ENCODE measurements at places on chromosomes 1 and 21. TPM values are rescaled to one million over a fixed set of nuclear protein-coding genes. Genes with fewer than 3 reads are reported as not detected.

The CADM3 gene
- total RNA-seq, result 0.08 TPM

The LEFTY1 gene
- total RNA-seq, result 0.50 TPM

The GNG5 gene
- total RNA-seq, result 190 TPM

The SLAMF7 gene
- 2.5 TPM for total RNA-seq

The CYP4A22 gene
- not detected for total RNA-seq

The NCF2 gene
- total RNA-seq, result 1.1 TPM

All from A549 treated with GW870086 at 1 μM for 4 hours (cell line).